Stimulated activated CD4-positive, alpha-beta T cell treated with anti-CD3 and anti-CD28 coated beads, Interleukin-2, amount 100 ng/mL, for 24 hours (primary cell): ENCODE measurements at places on chromosomes 7 and 10.

DNA sequence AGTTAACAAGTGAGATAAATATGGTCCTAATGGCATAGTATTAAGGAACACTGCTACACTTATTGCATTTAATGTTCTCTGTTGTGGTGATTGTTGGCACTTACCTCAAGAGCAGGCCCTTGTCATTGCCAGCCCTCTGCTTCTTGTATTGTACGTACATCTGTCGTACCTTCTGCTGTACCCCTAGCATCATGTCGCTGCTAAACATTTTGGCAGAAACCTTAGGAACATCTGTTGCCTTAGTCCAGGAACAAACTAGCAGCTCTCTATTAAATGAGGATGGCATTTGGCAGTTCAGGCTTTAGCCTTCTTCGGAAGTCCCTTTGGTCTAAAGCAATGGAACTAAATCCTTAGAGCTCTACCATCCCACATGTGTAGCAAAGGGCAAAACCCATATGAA is 47.6 kb downstream of the PRKG1 start:
- no peak for DNase-seq

DNA sequence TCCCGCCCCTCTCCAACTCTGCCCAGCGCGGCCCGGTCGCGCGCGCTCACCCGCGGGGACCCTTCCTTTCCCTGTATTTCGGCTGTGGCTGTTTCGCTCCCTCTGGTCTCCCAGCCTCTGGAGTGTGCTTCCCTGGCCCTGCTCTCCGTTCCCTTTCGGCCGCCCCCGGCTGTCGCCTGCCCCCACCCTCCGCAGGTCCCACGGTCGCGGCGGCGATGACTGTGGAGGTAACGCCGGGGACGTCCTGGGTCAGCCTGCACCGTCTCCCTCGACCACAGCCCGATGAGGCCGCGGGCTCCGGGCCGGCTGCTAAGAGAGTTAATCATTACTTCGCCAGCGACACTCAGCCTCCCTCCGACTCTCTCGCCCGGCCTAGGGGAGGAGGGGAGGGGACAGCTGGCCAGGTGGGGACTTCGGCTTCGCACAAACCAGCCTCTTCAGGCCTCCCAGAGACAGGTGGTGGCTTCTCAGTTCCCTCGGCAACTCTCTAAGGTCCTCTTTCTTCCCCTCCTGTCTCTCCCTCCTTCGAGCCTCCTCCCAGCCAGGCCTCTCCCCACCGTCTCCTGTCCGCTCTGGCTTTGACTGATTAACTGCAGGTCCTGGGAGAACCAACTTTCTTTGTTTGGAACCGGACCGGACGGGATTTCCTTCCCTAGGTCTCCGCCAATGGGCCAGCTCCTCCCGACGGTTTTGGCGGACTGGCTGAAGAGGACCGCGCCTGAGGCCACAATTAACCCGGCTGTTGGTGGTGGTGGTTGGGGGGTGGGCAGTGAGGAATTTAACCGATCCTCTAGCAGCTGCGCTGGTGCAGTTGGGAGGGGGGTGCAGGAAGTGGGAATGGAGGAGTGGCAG is 5.6 kb upstream of the PAX2 start:
- no peak for DNase-seq

- no peak for DNase-seq
Measured at GRCh38 chr7:122380992-122381391, 76.4 kb upstream of the FEZF1 start.

DNA sequence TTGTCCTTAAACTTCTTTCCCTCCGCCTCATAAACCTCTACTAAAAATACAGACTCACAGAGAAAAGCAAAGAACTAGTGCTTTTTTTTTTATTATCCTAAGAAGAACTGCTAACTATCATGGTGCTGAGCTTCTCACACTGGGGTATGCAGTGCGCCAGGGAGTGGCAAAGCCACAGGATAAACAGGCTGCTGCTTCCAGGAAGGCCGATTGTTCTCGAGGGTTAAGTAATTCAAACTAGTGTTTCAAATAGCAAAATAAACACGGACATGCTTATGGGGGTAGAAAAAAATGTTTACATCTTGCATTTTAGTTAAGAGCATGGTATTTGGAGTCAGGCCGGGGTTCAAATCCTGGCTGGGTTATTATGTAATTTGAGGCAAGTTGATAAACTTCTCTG is 157.0 kb downstream of the TAX1BP1 start:
- no peak for DNase-seq
